ENCODE measurements at places on chromosomes 16 and 17. TPM values are rescaled to one million over a fixed set of nuclear protein-coding genes. Genes with fewer than 3 reads are reported as not detected.
A peak's percentile ranks its signal among the peaks of the same experiment; 100 is the strongest.

GRCh38 chr16:86351041-86351784, 159.1 kb upstream of the FOXF1 start:
- no peak for DNase-seq

TMC7 gene
- 0.22 TPM for total RNA-seq

GRCh38 chr16:17452922-17453321, 17.8 kb downstream of the XYLT1 start:
- no peak for DNase-seq

DNA sequence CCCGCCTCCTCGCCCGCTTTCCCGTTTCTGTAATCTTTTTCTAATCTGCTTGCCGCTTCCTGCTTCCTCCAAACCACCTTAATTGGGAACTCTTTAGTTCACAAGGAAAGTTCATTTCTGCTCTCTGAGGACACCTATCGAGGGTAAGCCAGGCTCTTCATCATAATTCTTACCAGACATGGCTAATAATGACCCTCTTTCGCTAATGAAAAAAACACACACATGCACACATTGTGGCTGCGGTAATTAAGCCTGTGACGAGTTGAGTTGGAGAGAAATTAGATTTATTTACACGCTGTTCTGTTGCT, 100.6 kb downstream of the ZNF423 start:
- DNase-seq = no peak

GRCh38 chr16:10943064-10943353, 741 bp upstream of the DEXI start:
- DNase-seq = no peak

KIFC3 gene
- 103 TPM for total RNA-seq

AKTIP gene
- total RNA-seq = 23.3 TPM

DNA sequence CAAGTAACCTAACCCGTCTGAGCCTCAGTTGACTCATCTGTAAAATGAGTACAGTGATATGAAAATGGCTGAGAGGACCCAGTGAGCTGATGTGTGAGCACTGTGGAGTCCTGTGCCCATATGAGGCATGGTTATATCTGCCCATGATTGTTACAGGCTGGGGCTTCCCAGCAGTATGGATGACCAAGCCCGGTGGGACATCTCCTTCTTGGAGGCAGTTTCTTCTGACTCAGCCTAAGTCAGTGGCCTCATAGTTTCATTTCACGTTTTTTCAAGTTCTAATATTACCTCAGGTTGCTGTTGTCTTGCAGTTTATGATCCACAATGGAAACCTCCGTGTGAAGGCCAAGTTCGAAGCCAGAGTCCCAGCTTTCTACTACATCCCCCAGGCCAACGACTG, 4.8 kb downstream of the ADAP2 start:
- DNase-seq = no peak

- peak; percentile 72 for DNase-seq
These were observed 6.7 kb upstream of the MT4 start for GRCh38 chr16:56558024-56558747.

TNK1 gene
- not detected for total RNA-seq

EVPL gene
- not detected for total RNA-seq

TTLL6 gene
- total RNA-seq = not detected

FZD2 gene
- 17.5 TPM for total RNA-seq

DNA sequence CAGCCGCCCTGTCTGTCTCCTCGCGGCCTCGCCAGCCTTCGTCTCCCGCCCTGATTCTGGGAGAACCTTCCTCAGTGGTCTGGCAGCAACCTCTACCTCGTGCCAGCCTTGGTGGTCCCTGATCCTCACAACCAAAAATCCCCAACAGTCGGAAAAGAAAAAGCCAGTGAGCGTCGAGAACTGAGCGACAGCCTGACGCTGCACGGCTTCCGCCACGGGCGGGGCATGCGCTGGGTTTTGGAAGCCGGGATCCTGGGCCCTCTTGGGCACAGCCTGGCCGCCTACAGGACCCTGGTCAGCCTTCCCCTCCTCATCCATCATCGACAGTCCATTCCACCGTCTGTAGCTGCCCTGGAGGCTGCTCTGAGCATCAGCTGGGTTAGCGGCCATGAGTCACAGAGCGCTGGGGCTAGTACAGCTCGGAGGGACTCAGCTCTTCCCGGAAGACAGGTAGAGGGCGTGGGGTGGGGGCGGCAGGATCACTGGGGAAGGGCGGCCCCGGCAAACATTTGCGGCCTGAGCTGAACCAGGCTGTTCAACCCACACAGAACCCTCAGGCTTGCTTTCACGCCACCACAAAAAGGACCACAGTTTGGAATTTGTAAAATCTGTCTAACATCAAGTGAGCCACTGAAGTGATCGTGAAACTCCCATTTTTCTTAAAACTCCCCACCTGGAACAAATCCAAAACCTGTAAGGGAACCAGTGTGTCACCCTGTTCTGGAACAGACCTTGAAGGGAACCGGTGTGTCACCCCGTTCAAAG, 55.4 kb upstream of the DOC2B start:
- DNase-seq = no peak

DNA sequence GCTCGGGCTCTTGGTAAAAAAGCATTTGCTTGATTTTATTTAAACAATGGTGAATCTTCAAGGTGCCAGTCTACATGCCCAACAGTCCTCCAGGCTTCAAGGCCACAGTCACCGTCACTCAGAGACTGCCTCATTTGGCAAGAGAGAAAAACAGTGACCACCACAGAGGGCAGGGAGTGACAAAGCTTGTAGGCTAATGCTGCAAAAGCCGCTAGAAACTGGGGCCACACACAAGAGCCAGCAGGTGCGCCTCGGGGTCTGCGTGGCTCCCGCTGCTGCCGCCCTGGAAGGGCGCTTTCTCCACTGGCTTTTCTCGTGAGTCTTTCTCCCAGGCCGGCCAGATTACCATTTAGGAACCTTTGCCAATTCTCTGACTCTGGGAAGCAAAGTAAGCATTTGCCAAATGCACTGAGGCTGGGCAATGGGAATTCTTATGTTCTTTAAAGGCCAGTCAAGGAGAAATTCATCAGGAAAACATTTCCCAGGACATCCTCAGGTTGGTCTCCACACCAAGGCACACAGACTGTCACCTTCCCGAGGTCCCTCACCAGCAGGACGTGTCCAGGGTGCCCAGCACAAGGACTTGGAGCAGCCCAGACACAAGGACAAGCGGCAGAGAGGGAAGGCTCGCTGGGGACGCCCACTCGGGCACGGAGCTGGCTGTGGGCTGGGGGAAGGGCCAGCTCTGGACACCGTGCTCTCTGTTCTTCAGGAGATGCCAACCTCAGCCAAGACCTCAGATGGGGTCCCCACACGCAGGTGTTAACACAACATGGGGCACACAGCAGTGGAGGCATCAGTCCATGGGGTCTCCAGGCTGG, 12.5 kb upstream of the C16orf95 start:
- no peak for DNase-seq

DNA sequence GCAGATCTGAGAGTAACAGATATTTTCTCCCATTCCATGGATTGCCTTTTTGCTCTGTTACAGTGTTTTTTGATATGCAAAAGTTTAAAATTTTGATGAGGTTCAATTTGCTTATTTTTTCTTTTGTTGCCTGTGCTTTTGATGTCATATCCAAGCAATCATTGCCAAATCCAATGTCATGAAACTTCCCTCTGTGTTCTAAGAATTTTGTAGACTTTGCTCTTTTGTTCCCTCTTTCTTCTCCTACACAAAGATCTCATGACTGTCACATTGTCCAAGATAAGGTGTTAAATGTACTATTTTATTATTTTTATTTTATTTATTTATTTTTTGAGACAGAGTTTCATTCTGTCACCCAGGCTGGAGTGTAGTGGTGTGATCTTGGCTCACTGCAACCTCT, 18.9 kb upstream of the KCNH6 start:
- no peak for DNase-seq

GRCh38 chr16:23827057-23827456, 8.7 kb upstream of the PRKCB start:
- DNase-seq = no peak

DNA sequence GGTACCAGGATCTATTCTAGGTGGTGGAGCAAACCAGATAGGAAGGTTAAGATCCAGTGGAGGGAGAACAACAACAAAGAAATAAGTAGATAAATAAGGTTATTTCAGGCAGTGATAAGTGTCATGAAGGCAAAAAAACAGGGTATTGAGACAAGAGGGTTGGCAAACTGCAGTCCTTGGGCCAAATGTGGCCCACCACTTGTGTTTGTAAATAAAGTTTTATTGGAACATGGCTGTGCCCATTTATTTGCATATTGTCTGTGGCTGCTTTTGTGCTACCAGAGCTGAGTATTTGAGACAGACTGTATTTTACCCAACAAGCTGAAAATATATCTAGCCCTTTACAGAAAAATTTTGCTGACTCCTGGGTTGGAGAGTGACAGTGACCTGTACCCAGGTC, 361.3 kb downstream of the XYLT1 start:
- DNase-seq = no peak

DNA sequence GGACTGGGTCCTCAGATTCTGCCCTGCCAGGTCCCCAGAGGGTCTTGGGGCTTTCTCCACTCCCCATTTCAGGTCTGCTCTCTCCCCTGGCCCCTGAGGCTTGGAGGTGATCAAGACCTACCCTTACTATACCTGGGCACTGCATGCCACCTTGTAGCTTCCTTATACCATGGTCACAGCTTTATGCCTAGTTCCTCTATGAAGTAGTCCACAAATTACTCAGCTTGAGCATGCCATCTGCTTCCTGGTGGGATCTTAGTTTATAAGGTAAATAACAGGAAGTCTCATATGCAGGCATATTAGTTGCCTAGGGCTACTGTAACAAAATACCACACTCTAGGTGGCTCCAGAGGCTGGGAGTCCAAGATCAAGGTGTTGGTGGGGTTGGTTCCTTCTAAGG, 11.0 kb upstream of the PMFBP1 start:
- DNase-seq = no peak

GCGR gene
- total RNA-seq = not detected

DNA sequence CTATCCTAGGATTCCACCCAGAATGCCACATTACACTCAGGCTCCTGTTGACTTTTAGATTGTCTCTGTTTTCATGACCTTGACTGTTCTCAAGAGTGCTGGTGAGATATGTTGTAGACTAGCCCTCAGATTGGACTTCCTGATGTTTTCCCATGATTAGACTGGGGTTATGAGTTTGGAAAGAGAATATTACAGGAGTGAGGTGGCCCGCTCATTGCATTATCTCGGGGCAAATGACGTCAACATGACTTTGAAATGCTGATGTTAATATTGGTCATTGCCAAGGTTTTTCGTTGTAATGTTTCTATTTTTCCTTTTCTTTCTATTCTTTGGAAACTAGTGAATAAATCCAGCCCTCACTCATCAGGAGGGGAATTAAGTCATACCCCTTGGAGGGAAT, 355.7 kb upstream of the MON1B start:
- no peak for DNase-seq

DNA sequence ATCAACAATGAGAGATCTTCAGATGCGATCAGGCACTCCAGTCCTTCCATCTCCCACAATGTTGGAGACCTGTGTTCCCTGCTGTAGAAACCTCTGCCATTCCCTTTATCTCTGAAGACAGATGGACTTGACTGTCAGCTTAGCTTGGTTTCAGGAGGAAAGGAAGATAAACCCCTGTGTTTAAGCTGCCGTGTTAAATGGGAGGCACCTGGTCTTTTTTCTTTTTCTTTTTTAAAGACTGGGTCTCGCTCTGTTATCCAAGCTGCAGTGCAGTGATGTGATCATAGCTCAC, 63.1 kb downstream of the USP22 start:
- DNase-seq = no peak

DNA sequence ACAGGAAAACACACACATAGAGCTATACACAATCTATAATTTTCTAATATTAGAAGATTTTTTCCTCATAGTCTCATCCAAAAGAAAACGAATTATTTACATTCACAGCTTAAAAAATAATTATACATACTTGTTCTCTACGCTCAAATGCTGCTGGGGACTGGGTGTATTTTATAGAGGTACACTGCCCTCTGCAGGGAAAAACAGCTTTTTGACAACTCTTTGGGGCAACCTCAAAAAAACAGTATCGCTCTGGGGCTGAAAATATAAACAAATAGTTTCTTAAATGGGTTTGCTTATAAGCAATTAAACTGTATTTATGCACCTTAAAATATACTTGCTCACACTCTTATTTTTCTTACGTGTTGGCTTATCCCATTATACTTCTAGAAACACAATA, 261.8 kb upstream of the PSMD7 start:
- no peak for DNase-seq

DNA sequence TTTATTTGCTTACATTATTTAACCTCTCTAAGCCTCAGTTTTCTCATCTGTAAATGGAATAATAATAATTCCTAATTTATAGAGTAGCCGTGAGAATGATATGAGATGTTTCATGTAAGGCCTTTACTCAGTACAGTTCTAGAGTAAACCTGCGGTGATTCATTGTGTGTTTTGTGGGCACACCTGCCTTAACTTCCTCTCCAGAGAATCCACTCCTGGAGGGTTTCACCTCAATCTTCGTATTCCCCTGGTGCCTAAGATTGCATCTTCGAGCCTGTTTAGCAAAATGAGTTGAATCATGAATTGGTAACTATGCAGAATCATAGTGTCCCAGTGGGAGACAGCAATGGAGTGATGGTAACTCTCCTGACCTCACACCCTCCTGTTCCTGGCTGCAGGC, 52.3 kb downstream of the DNAH2 start:
- DNase-seq = no peak

DNA sequence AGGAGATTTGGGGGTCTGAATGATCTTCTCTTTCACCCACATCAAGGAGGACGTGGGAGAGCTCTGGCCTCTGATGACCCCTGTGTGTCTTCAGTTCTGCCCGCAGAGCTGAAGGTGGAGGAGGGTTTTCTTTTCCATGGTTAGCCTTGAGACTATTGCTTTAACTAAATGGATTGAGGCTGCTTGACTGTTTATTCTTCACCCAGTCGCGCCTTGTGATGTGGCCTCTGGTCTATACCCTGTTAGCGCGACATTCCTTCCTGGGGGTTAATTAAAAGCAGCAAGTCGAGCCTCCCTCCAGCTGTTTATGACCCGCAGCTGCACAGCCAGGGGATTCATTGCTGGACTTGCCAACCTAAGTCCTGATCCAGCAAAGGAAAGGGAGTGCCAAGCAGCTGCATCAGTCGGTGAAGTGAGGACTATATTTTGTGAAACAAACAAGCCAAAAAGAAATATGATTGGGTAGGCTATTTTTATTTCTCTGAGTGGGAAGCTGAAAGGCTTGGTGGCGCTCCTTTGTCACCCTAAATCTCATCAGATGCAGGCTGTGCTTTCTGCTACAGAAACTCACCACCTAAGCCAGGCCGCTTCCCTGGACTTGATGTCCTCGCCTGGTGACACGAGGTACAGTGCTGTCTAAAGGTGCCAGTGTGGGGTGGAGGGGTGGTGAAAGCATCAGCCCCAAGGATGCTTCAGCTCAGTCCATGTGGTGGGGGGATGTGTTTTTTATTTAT, 11.0 kb upstream of the SEC14L1 start:
- no peak for DNase-seq

RNF43 gene
- 0.08 TPM for total RNA-seq

GRCh38 chr17:11882716-11883115, 114.6 kb downstream of the ZNF18 start:
- no peak for DNase-seq

- DNase-seq = peak; percentile 62
These were observed 125.5 kb upstream of the HSBP1 start for GRCh38 chr16:83682116-83682867.

SSTR5 gene
- not detected for total RNA-seq

SLC5A10 gene
- not detected for total RNA-seq

EPX gene
- total RNA-seq = not detected

GRCh38 chr17:64426596-64426995, 22.3 kb upstream of the MILR1 start:
- no peak for DNase-seq
